ENCODE measurements at places on chromosomes 1 and 21. TPM values are rescaled to one million over a fixed set of nuclear protein-coding genes. Genes with fewer than 3 reads are reported as not detected.

The AADACL3 gene
- not detected for total RNA-seq

The PADI1 gene
- total RNA-seq = 0.86 TPM

The OR6F1 gene
- total RNA-seq = not detected

The POMGNT1 gene
- total RNA-seq = 99.6 TPM

The RAD54L gene
- 0.39 TPM for total RNA-seq

The ZZZ3 gene
- total RNA-seq = 77.2 TPM

The EDN2 gene
- total RNA-seq = 5.3 TPM

The MARK1 gene
- total RNA-seq = 34.8 TPM

The UTS2 gene
- total RNA-seq = not detected

DNA sequence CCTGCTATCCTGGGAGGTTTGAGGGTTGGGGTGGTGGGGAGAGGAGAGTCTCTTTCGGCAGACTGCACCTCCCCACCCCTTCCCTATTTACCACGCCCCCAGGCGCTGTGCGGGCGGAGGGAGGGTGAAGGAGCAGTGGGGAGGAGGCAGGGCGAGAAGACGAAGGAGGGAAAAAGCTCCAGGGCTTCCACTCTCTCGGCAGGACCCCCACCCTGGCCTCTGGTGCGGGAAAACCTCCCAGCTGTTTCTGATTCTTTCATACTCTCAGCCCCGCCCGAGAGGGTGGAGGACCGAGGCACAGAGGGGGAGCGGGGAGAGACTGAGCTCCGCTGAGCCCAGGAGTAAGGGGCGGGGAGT is 866 bp upstream of the WNT2B start:
- no peak for DNase-seq

- DNase-seq = no peak
These were observed 113.0 kb downstream of the OSBPL9 start for GRCh38 chr1:51729824-51730301.

DNA sequence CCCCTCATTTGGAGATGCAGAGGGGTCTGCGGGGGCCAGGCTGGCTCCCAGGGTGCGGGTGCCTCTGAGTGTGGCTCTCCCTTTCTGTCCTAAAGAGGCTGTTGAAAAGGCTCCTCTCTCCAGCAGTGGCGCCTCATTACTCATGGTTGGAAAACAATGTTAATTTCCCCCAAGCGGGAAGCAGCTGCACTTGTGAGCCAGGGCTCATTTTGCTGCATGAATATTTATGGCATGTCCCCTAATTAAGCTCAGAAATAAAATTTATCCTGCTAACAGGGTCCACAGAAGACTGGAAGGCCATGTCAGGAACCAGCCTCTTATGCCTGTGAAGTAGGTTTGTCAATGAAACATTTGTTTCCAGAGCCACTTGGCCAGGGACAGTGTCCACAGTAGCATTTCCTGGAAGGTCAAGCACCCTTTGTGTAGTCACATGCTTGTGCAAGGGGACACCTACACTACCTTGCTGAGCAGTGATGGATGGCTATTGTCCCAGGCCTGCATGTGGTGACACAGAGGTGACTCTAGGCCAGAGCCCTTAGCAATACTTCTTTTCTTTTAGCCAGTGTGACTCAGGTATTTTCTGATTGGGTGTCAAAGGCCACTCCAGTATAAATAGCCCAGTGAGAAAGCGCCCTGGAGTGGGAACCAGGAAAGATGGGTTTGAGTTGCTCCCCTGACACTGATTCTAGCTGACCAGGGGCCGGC is 259.0 kb downstream of the FOXD2 start:
- DNase-seq = no peak

GRCh38 chr21:39576518-39577128 is 36.1 kb upstream of the B3GALT5 start:
- DNase-seq = no peak

DNA sequence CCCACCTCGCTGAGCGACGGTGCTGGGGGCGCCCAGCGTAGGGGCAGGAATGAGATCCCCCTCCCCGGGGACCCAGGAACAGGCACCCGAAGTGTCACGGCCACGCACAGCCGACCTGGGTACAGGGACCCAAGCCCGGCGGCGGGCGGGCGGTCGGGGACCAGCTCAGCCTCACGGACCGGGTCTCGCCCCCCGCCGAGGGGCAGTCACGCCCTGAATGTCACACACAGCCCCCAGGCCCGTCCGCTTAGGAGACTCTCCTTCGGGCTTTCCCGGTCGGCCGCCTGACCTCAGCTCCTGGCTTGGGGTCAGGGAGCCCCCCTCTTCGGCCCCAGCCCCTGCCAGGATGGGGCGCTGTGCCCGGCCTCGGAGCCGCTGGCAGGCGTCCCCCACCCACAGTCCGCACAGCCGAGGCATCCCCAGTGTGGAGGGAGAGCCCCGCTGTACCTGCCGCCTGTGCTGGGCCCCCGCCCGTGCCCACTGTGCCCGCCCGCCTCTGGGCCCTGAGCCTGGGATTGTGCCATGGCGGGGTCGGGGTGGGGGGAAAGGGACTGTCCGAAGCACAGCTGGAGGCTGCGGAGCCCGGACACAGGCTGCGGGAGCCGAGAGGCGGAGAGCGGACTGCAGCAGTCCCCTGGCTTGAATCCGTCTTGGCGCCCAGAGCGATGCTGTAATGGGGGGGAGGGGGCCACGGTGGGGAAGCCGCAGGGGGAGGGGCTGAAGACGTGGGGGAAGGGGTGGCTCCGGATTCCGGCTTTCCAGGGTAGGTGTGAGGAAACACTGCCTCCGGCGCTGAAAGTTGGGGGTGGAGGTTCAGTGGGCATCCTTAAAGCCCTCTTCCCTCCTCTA is 627 bp upstream of the DLGAP3 start:
- no peak for DNase-seq

- no peak for DNase-seq
These were observed 51.7 kb downstream of the SLC16A1 start for GRCh38 chr1:112904071-112904830.

DNA sequence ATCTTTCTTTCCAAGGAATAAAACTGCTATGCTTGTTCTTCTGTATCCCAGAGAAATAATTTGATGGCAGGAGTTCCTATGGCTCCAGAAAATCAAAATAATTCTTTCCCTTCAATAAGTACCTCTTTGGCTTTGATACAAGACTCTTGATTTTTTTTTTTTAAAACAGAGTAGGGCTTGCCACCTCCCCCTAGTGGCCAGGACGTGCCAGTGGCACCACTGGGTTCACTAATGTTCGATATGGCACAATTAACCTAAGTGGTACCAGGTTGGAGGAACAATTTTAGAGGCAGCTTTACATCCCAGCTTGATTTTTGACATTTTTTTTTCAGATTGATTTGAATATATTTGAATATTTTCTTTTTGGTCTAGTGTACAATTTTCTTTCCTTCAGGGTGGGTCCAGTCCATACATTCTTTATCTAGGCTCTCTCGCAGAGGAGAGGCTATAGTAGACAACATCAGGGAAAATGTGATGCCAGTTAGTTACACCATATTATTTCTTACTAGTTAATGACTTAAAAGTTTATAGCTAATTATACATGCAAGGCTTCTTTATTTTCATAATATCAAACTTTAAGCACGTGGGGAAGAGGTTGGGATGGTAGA is 330.9 kb downstream of the S1PR1 start:
- no peak for DNase-seq

DNA sequence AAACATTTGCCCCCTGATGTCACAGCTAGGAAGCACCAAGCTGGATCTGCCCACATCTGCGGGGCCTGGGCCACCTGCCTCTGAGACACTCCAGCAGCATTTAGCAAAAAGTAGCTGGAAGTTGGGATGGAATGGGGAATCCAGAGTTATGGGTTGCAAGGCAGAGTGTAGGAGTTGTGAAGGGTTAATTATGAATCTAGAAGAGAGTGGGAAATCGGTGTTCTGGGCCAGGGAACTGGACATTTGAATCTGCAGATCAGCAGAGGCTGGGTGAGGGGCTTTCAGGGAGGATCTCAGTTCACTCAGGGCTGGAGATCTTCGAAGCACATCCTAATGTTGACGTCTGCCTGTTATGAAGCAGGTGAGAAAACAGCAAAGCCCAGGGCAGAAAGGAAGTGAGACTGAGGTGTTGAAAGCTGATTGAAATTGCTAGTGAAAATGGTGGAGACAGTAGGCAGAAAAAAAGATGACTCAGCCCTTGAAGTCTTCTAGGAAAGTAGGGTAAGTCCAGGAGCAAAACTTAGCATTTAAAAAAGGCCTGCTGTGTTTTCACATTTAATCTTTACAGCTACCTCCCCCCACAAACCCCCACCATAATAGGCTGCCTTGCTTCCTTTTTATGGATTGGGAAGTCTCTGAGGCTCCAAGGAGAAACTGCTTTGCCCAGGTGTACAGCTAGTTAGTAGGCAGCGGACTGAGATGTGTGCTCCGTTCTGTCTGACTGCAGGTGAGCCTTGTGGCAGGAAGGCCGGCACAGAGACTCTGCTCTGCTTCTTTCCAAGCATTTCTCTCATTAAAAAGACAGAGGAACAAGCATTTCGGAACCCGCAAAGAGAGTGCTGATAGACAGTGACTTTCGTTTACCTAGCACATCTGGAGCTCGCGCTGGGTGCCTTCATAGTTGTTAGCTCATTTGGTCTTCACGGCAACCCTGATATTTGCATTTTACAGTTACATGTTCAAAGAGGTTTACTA is 7.2 kb downstream of the VANGL1 start:
- no peak for DNase-seq

GRCh38 chr1:26029864-26030481 is 8.4 kb downstream of the EXTL1 start:
- DNase-seq = no peak

DNA sequence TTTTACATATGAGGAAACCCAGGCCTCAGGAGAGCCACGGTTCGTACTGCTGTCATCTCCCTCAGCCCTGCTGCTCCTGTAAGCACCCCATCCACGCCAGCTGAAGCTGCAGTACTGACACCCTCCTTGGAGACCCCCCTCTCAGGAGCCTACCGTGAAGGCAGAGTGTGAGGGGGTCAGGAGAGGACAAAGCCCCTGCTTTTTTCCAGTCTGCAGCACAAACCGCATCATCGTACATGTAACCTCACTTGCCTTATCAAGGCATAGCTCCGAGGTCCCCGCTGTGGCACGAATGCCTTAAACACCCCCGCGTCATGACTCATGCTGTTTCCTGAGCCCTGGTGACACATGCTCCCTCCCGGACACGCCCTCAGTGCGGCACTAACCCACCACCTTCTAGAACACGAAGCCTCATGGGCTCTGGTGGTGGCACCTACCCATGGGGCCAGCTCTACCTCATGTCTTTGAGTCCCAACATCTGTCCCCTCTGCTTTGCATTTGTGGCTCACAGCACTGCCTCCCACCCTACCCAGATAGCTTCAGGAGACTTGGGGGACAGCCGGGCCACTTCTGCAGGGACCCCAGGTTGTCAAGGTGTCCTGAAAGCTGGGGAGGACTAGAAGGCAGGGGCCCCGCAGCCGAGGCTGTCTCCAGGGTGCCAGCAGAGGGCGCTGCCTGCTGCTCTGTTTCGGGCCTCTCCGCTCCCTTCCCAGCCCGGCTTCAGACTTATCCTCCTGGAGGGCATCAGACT is 4.9 kb downstream of the SH3BGRL3 start:
- peak; percentile 79 for DNase-seq

- no peak for DNase-seq
These were observed 36.6 kb downstream of the HUNK start for GRCh38 chr21:31909153-31910073.

DNA sequence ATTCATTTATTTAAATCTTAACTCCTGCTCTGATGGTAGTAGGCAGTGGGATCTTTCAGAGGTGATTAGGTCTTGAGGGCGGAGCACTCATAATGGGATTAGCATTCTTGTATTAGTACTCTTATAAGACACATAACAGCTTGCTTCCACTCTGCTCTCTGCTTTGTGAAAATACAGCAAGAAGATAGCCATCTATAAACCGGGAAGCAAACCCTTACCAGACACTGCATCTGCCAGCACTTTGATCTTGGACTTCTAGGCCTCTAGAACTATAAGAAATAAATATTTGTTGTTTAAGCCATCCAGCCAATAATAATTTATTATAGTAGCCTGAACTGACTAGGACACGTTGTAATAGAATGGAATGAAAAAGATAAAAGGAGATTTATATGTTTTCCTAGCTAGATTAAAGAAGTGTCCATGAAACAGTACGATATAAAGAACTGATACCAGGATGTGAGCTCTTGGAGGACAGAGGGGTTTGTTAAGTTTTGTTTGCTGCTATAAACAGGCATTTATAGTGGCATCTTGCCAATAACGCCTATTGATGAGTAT is 869.9 kb downstream of the MRPL39 start:
- DNase-seq = no peak

- DNase-seq = no peak
These were observed 190.6 kb upstream of the NFIA start for GRCh38 chr1:60891765-60892164.

GRCh38 chr1:90371448-90371813 is 345.7 kb downstream of the BARHL2 start:
- no peak for DNase-seq

GRCh38 chr1:156898161-156898566 is 4.6 kb downstream of the PEAR1 start:
- DNase-seq = peak; percentile 56

DNA sequence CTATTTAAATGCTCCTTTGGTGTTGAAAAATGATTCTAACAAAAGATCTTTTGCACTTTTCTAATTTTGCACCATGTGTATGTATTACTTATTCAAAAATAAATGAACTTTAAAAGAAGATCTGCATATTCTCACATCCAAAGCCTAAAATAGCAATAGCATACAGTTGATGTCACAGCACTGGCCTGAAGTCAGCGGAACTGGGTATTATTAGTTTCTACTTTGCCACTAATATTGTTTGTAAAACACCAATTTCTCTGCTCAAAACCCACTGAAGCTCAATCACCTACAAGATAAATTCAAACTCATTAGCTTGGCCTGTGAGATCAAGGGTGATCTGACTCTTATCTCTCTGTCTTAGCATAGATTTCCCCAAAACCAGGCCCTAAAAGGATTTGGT is 34.5 kb upstream of the BCAR3 start:
- no peak for DNase-seq

DNA sequence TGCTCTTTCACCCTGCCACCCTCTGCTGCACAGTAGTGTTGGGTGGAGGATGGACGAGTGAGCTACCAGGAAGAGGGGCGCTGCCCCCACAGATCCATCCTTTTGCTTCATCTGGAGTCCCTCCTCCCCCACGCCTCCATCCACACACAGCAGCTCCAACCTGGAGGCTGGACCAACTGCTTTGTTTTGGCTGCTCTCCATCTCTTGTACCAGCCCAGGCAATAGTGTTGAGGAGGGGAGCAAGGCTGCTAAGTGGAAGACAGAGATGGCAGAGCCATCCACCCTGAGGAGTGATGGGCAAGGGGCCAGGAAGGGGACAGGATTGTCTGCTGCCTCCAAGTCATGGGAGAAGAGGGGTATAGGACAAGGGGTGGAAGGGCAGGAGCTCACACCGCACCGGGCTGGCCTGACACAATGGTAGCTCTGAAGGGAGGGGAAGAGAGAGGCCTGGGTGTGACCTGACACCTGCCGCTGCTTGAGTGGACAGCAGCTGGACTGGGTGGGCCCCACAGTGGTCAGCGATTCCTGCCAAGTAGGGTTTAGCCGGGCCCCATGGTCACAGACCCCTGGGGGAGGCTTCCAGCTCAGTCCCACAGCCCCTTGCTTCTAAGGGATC is 8.5 kb downstream of the CHRNB2 start:
- DNase-seq = no peak

- no peak for DNase-seq
These were observed 153.9 kb upstream of the GREM2 start for GRCh38 chr1:240765732-240766363.

- DNase-seq = no peak
These were observed 146.2 kb downstream of the ZSCAN20 start for GRCh38 chr1:33618636-33619035.

Data from ureter (tissue), 1 donor.